G401 (cell line): ENCODE measurements at places on chromosomes 2 and 18.

GRCh38 chr2:24432121-24432520, 58.9 kb upstream of the NCOA1 start:
- DNase-seq: no peak

GRCh38 chr2:170024721-170025120, 153.2 kb upstream of the MYO3B start:
- no peak for DNase-seq

DNA sequence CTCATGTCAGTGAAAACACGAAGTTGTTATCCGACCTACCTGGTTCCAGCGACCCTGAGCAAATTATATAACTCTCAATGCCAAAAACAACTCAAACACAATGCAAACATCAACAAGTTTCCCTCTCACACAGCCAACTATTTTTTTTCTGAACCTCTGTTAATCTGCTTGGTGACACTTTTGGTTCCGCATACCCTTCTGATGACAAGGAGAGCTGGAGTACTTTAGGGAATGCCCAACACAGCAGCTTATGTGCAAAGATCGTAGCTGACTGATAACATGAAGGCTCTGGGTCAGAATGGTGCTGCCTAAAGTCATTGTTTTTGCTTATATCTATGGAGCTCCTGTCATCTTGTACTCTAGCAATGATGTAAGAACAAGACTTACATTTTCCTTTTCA, 72.7 kb upstream of the CCDC68 start:
- no peak for DNase-seq

- no peak for DNase-seq
Observed at GRCh38 chr2:200288670-200289429, 17.6 kb upstream of the SPATS2L start.

DNA sequence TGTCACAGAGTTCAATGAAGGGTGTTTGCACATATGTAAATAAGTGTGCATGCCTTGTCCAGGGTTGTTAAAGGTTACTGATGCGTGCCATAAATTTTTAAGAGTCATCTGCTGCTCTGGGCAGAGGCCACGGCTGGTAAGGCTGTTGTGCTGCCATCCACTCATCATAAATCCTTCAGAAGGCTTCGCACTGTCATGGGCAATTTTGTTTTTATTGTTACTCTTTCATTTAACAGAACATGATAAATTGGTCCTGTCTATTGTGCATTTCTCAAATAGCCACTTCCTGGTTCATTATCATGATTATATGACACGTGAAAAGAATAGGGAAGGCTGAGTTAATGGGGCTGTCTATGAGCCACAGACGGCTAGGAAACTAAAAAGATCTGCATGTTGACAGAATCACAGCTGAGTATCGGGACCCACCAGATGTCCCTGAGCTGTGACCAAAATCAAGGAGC, 634.3 kb upstream of the SOX11 start:
- DNase-seq: no peak

- DNase-seq: no peak
Observed at GRCh38 chr18:76463358-76463757, 31.7 kb downstream of the ZNF516 start.

- DNase-seq: no peak
Observed at GRCh38 chr2:64225491-64225890, 81.3 kb upstream of the PELI1 start.

- no peak for DNase-seq
Observed at GRCh38 chr2:234977228-234977679, 25.4 kb downstream of the SH3BP4 start.

DNA sequence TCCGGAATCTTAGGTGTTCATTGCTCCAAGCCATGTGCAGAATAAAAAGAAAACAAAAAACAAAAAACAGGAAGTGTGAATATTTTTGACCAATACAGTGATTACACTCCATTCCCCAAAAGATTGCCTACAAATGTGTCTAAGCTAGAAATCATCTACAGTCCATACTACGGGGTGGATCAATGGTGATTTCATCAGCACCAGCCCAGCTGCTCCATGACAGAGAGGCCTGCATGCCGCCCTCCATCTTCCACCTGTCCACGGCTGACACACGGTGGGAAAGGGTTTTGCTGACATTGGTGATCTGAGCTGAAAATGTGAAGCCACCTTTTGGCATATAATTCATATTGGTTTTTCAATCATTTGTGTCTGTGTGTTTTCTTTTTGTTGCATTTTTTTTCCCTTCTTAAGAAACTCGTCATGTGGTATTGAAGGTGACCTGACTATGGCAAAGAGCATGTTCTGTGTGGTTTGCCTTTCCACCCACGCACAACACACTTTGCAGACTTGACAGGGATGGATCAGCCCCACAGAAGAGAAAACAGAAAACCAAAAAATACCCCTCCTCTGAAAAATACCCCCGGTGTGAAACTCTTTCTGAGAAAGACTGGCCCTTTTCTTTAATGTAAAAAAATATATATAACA, 533.1 kb downstream of the RNF144A start:
- no peak for DNase-seq

GRCh38 chr2:68418855-68419254, 48.2 kb downstream of the FBXO48 start:
- no peak for DNase-seq

- no peak for DNase-seq
Observed at GRCh38 chr2:199364153-199364552, 93.6 kb downstream of the SATB2 start.

- DNase-seq: peak; percentile 9
Observed at GRCh38 chr2:126886211-126886915, 12.3 kb upstream of the TEX51 start.

GRCh38 chr2:57080035-57080434, 896.2 kb downstream of the CCDC85A start:
- DNase-seq: no peak

GRCh38 chr2:126208266-126208665, 447.7 kb upstream of the GYPC start:
- DNase-seq: no peak
